Activated CD4-positive, alpha-beta T cell treated with anti-CD3 and anti-CD28 coated beads, Interleukin-2, amount 50 U/mL, for 1 hour (primary cell): ENCODE measurements at places on chromosomes 11 and 22.
A peak's percentile ranks its signal among the peaks of the same experiment; 100 is the strongest.

- peak; percentile 39 for DNase-seq
Observed at GRCh38 chr22:41976070-41976901, 7.0 kb downstream of the SEPTIN3 start.

DNA sequence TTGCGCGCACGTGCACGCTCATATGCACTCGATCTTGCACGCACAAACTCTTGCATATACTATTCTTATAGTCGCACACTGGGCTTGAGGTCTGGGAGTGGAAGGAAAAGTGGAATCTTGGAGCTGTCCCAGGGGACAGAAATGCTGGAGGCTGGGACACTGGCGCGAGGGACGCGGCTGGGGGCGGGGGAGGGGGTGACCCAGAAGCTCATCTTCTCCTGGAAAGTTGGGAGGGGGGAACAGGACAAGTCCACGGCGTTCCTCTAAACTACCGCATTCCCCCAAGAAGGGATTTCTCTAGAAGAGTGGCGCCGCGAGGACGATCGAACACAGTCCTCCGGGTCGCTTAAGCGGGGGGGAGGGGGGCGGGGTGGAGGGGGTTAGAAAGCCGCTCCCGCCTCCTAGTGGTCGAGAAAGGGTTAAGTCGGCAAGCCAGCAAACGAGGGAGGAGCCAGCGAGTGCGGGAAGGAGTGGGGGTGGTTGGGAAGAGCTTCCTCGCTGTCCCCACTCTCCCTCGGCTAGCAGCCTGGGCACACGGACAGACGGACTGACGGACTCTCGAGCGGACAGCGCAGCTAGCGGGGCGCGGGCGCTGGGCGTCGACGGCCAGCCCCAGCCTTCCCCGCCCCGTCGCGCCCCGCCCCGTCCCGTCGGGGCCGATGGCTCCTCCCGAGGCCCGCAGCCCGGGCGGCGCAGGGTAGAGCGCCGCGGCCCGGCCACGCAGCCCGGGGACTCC, at the start of gene RTN4RL2:
Gene RTN4RL2, plus strand, starts transcription at position 507 of the 736 bp plus-strand sequence. CDS start 338 bp downstream, outside the sequence.
- peak; percentile 12 for DNase-seq

DNA sequence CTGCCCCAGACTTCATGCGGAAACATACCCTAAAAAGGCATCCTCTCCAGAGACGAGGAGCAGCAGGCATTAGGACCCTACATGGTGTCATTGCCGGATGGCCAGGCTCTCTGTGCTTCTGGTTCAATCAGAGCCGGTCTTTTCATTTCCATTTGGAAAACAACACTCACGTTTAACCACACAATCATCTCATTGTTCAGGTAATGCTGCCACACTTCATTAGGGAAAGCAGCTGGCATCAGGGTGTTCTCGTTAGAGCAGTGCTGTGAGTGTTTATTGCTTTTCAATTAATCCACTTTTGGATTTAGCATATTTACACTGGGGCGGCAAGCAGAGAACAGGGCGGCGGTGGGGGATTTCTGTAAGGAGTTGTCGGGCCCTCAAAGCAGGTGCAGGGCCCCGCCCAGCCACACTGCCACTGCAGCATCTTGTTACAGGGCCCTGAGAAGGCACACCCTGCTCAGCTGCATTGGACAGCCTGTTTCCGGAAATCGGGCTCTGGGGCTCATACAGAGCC, 338.6 kb downstream of the SHANK2 start:
- DNase-seq: no peak

GRCh38 chr11:129620237-129621104, 195.2 kb upstream of the TMEM45B start:
- DNase-seq: no peak

DNA sequence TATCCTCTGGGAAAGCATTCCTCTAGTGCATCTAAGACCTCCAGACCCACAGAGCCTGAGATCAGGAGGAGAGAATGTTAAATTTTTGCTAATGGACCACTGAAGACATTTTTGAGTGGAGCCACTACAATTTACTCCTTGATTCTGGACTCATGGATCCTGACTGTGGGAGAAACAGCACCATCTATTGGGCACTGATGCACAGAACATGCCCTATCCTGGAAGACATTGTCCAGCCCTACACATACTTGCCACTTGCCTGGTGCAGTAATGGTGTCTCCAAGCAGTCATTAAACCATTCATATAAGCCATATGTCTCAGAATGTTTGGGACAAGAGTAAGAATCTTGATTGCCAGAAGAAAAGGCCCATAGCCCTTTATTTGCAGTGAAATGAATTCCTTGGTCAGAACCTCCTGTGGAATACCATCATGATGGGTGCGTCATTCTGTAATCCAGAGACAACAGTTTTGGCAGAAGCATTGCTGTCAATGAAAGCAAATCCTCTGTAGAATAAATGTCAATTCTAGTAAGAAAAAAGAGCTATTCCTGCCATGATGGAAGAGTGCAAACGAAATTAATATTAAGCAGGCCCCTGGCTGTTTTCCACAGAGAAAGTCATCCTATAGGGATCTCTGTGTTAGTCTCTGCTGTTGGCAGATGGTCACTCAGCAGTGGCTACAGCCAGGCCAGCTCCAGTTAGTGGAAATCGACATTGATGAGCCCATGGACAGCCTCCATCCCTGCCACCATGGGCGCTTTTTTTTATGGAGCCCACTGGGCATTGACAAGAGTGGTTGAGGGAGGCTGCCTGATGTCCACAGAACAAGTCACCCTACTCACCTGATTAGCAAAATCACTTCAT, 43.5 kb downstream of the GGTLC2 start:
- peak; percentile 10 for DNase-seq

- no peak for DNase-seq
Observed at GRCh38 chr11:10488121-10488933, 33.3 kb downstream of the AMPD3 start.

GRCh38 chr11:870418-870817, 27.8 kb downstream of the TSPAN4 start:
- no peak for DNase-seq

- DNase-seq: no peak
Observed at GRCh38 chr22:48782811-48783511, 1044.7 kb downstream of the BRD1 start.

DNA sequence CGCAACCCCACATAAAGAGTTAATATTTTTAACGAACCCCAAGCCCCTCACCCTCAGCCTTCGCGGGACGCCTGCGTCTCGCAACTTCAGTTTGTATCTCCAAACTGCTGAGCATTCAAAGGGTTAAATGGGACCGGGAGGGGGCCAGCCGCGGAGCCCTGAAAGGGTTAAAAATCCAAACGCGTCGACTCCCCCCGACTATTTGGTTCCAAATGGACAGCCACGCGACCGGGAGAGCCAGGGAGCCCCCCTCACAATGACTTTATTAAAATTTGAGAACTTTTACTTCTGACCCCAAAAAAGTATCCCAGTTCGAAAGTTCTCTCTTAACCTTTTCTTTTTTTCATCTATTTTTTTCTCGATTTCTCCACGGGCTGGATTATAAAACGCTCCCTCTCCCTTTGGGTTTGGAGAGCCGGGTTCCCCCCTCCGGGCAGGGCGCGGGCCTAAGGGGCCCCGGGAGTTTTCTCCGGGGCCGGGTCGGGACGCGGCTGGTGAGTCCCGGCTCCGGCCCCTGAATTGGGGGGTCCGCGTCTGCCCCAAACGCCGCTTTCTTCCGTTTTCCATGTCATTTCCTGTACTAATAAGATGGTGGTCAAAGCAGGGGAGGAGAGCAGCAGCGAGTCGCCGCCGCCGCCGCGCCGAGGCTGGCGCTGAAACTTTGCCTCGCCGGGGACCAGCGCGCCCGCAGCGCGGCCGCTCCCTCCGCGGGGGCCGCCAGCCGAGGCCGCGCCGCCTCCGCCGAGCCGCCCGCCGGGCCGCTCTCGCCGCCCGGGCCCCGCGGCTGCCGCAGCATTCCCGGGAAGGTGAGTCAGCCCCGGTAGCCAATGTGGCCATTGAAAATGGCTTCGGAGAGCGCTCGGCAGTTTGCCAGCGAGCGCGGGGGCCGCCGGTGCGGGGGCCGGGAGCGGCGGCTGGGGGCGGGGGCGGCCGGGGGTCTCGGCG, at the start of gene PRDM11:
Gene PRDM11, plus strand, starts transcription at position 568 of the 945 bp plus-strand sequence. CDS start 35,128 bp downstream, outside the sequence.
- peak; percentile 48 for DNase-seq

DNA sequence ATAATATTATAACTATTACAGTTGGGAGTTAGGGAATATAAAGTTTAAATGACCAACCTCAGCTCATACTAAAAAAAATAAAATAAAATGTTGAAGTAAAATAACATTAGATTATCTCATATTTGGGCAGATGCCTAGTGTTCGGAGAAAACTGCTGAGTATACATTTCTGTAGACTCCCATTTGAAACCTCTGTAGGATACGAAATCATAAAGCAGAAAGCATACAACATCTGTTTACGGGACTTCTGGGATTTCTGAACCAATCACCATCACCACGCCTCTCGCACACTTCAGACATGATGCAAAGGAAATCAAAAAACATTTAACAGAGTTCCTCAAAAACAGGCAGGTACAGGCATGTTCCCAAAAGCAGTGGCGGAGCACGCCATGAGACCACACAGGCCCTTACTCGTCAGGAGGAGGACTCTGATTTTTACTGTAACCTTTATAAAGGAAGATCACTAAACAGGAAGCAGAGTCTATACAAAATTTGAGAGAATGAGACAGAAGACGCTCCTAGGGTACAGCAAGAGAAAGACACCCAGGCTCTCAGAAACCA, 8.6 kb downstream of the ZNF195 start:
- no peak for DNase-seq

- DNase-seq: no peak
Observed at GRCh38 chr11:83063073-83063754, 8.5 kb downstream of the RAB30 start.
